ENCODE measurements at places on chromosomes 2 and 18.

- DNase-seq, result no peak
Measured at GRCh38 chr18:58405107-58405898, 223.6 kb downstream of the ALPK2 start.

GRCh38 chr2:71950256-71951082, 197.2 kb downstream of the CYP26B1 start:
- no peak for DNase-seq

- no peak for DNase-seq
Measured at GRCh38 chr2:17879137-17879912, 858 bp downstream of the KCNS3 start.

DNA sequence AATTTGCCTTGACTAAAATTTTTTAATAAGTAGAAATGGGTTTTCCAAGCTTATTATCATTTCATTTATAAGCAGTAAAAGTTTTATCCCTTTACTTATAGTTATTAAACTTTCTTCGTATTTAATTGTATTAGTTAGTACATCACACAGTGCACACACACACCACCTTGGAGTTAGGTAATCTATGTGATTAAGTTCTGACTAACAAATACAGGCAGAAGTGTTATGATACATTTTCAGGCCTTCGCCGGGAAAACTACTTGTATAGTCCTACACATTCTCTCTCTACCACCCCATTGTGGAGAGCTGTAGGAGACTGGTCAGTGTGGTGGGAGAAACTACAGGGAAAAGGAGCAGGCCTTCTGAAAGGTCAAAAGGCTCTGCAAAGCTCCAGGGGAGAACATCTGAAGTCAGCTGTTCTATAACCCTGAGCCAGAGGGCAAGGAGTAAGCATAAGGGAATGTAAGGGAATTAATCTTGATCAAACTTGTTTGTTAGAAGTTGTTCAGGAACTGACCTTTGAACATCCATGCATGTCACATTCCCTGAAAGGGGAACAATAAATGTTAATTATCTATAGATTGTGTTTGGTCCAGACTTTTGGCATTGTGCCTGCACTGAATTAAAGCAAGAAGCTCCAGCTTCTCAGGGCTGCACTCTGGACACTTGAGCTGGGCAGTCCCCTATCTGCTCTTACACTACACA, 231.7 kb downstream of the FSIP2 start:
- DNase-seq, result no peak

- no peak for DNase-seq
Measured at GRCh38 chr18:50044402-50044801, 150.5 kb downstream of the MYO5B start.

DNA sequence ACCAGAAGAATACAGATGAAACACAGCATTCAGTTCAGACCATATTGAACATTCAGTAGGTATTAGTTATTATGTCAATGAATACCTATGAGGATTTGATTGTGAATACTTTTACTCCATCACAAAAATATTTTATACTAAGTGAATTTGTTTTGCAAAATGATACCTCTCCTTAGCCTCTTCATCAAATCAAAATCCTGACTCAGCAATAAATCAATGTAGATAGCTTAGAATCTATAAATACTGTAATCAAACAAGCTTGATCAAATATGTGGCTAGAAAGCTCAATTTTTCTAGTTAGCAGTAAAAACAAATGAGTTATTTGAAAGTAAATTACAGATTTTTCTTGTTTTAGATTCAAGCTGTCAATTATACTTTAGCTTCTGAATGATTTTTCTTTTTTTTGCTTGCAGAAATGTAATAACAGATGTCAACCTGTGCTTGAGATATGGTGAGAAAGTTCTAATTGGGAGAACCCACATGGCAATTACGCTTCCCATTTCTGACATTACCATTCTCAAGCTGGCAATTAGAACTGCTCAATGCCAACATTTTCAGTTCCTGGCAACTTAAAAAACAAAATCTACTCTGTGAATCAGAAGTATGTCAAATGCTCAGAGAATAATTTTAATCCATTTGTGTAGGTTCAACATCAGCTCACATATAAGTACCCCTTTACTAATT, 109.6 kb downstream of the PRELID3A start:
- DNase-seq, result no peak

DNA sequence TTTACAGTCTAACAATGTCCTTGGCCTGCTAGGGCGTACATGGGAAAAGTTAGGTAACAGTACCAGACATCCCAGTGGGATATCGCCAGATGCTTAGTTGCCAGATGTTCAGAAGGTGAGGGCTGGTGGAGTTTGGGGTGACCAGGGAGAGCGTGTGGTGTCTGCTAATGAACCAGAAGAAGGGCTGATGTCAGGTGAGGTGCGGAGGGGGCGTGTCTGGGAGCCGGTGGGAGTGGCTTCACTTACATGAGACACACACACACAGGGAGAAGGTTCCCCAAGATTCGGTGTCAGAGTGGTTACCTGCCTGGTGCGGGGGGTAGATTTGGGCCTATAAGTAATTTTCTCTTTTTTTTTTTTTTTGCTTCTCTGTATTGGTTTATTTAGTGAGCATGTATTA, 12.2 kb downstream of the RAB31 start:
- DNase-seq, result no peak

DNA sequence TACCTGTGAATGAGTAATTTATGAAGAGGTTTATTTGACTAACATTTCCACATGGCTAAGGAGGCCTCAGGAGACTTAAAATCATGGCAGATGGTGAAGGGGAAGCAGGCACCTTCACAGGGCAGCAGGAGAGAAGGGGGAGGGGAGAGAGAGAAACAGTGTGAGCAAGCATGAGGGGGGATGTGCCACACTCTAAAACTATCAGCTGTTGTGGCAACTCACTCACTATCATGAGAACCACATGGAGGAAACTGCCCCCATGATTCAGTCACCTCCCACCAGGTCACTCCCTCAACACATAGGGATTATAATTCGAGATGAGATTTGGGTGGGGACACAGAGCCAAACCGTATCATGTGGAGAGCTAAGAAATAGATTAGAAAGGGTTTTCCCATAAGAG, 309.0 kb downstream of the RDH14 start:
- DNase-seq, result no peak

DNA sequence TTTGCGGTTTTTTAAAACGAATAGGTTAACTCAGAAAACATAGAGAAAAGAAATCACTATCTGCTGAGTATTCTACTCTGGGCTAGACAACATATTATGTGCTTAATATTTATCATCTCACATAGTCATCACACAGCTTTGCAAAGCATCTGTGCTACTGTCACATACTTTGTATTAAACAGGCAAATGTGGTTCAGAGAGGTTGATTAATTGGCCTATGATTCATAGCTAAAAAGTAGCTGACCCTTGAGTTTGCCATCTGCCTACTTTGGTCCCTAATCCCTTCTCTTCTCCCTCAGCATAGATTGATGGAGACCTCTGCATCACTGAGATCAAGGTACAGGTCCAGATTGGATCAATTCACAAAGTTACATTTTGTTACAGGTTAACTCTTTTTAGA, 21.4 kb downstream of the ANKRD30B start:
- DNase-seq, result no peak

DNA sequence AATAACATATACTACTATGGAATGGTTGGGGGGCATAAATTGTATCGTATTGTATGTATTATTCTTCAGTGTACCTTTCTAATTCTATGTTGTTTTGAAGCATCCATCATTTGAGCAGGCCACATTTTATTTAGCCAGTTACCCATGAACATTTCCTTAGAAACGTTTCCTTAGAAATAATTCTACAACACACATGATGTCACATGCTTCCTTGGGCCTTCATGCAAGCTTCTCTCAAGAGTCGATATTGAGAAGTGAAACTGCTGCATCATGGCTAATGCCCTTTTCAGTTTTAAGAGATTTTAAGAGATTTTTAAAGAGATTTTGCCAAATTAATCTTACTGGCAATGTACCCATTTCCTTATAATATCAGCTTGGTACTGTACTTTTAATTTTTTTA, 63.9 kb downstream of the ALPK2 start:
- no peak for DNase-seq

DNA sequence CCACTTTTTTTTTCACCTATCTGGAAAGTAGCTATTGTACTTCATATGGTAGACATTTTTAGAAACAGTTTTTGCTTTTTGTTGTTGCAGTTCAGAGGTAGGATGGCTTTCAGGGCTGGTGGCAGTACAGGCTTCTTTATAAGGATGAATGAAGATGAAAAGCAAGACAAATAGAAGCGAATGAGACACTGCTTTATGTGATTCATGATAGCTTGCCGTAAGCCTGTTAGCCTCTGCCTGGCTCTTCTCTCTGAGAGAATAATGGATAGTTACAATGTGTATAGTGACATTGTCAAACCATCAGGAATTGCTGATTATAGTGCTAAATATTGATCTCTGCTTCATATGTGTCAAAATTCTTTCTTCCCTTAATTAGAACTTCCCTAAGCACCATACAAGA, 173.7 kb downstream of the NR4A2 start:
- no peak for DNase-seq

DNA sequence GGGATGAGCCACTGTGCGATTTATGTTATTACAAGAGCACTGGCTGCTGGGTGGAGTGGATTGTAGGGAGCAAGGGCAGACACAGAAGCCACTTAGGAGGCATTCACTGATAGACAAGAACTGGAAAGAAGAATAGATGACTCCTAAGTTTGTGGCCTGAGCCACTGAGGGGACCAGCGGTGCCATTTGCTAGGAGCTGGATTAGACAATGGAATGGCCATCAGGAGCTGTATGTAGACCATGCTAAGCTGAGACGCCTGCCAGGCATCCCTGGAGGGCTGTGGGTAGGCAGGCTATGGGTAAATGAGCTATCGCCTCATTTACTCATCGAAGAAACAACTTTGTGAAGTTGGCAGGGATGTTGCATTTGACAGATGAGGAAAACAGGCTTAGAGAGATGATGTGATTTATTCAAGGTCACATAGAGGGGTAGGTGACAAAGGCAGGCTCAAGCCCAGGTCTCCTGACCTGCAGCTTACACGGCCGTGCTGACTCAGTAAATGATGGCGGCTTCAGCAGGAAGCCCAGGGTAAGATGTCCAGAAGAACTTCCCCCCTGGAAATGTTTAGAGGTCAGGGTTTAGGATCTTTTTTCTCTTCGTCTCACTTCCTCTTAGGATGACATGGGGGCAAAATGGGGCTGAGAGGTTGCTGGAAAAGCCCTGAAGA, 2.8 kb downstream of the MFSD2B start:
- DNase-seq, result no peak

DNA sequence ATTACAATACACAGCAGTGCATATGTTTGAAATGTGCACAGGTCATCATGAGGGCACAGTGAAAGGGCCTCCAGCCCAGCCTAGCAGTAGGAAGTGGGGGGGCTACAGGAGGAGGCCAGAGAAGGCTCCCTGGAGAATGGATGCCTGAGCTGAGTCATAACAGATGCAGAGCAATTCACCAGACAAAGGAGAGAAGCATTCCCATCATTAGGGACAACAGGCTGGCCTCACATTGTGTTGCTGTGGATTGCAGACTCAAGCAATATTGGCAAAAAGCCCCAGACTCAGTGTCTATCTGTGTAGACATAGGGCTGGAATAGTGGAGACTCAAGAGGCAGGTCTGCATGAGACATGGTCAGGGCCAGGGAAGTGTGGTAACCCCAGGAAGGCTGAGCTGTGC, 329.9 kb downstream of the DLGAP1 start:
- DNase-seq, result no peak

DNA sequence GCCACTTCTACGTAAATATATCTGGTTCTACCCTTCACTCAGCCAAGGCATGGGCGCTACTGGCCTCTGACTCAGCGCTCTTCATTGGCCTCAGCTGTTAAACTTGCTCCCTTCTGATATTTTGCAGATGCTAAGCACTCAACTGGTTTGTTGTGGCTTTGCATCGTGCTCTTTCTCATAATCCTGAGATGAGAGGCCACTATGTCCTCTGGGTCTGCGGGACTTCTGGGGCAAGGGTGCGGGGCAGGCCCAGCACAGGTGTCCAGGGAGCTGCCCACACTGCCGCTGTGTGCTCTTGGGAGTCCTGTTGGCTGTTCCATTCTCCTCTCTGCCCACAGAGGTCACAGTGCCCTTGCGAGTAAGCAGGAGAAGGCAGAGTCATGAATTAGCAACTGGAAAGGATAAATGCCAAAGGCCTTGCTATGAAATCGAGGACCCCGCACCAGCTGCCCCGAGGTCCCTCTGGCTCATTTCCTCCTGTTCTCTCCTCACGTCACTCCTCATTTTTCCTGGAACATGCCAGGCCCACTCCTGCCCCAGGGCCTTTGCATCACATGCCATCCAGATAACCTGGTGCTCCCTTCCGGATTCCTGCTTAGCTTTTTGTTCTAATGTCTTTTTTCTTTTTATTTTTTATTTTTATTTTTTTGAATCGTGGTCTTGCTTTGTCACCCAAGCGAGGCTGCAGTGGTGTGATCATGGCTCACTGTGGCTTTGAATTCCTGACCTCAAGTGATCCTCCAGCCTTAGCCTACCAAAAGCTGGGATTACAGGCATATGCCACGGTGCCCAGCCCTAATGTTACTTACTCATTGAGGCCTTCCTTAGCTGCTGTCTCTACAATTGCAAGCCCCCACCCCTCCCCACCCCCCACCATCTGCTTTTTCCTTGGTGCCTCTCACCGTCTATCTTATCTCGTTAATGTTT, 34.9 kb upstream of the MAT2A start:
- no peak for DNase-seq

DNA sequence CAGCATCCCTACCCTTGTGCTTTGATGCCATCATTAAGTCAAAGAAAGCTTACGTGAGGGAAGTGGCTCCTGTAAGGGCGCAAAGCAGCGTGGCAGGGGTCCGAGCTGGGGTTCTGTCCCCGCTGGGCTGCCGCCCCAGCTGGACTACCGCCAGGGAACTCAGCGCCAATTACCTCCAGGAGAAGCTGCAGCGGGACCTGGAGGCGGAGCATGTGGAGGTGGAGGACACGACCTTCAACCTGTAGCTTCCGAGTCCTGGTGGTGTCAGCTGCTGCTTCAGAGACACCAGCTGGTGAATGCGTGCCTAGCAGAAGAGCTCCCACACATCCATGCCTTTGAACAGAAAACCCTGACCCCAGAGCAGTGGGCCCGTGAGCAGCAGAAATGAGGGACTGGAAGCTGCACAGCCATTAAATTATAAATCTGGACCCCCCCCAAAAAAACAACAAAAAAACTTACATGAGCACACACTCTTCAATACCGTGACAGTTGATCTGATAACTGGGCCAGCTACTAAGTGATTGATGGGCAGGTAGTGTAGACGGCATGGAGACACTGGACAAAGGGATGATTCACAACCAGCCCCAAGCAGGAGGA, 20.1 kb upstream of the YES1 start:
- DNase-seq, result no peak

DNA sequence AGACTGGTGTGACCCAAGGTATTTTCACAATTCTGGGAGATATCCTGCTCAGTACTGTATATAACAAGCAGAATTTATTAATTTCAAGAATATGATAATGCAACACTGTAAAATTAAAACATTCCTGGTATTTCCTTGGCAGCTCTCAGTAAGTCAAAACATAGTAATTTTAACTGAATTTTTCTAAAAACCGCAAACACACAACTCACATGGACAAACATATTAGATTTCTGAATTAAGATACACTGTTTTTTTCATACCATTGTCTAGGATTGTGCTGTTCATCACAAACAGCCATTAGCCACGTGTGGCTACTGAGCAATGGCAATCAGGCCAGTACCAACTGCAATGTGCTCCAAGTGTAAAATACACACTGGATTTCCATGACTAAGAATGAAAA, 29.6 kb downstream of the LPIN2 start:
- no peak for DNase-seq
